Small intestine (tissue), 16 donors: ENCODE measurements at places on chromosomes 16 and 17.

GRCh38 chr17:57772774-57773173 lies 27.7 kb upstream of the CCDC182 start:
- no peak overlapping the region for H3K4me3 ChIP-seq
- no peaks in the 10 kb centered on the region for H3K4me1 ChIP-seq
- H3K36me3 ChIP-seq = no peaks in the 10 kb centered on the region
- no peak overlapping the region for H3K27ac ChIP-seq
- no peak for DNase-seq

- H3K36me3 ChIP-seq = no peaks in the 10 kb centered on the region
- H3K27ac ChIP-seq = no peak overlapping the region
- no peak overlapping the region for H3K4me3 ChIP-seq
- DNase-seq = no peak
Observed at GRCh38 chr16:34803683-34804416, 1344.4 kb downstream of the TP53TG3F start.

GRCh38 chr16:12500771-12501170 lies 302.9 kb downstream of the CPPED1 start:
- H3K4me3 ChIP-seq = no peak overlapping the region
- H3K4me1 ChIP-seq = peaks cover 14% of the 10 kb centered on the region
- DNase-seq = peak; percentile 72
- H3K27me3 ChIP-seq = no peaks in the 10 kb centered on the region

DNA sequence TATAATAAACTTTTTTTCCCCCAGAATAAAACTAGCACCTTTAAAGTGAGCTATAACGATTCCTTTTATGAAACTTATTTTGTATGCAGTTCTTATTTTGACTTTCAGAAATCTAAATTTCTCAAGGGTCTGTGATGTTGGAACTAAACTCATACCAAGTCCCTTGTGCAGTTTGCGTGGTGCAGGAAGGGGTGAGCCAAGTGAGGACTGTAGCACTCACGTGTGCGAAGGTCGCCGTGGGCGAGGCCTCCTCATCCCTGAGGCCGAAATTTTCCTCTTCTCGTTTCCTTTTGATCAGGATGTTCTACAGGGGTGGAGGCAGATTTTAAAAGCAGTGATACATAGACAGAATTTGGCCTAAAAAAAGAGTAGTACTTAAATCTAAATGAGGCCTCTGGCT lies 73.7 kb downstream of the RPTOR start:
- H3K4me1 ChIP-seq = no peaks in the 10 kb centered on the region
- DNase-seq = peak; percentile 17
- no peak overlapping the region for H3K4me3 ChIP-seq
- no peak overlapping the region for H3K27ac ChIP-seq
- no peaks in the 10 kb centered on the region for H3K27me3 ChIP-seq
- peaks cover 10% of the 10 kb centered on the region for H3K36me3 ChIP-seq
